ENCODE measurements at places on chromosomes 1 and 21.

DNA sequence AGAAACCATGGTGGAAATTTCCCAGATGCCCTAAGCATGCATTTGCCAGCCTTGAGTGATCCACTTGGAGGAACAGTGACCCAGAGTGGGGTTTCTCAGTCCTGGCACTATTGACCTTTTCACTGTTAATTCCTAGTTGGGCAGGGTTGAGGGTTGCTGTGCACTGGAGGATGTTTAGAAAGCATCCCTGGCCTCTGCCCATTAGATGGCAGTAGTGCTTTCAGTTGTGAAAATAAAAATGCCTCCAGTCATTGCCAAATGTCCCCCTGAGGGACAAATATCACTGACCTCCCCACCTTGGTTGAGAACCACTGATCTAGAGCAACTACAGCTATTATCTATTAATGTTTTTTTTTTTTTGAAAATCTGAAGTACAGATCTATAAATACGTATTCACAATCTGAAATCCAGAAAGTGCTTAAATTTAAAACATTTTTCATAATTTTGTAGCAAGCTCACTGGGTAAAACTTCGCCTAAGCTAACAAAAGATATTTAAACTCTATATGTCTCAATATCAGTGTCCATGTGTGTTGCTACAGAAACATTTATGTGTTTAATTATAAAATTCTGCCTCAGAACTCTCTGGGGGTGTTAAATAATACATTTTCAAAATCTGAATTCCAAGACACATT is 27.3 kb downstream of the F3 start:
- no peak overlapping the region for H3K4me3 ChIP-seq
- H3K4me1 ChIP-seq, result no peaks in the 10 kb centered on the region
- H3K27me3 ChIP-seq, result no peaks in the 10 kb centered on the region
- no peak overlapping the region for H3K27ac ChIP-seq
- H3K36me3 ChIP-seq, result peaks cover 9% of the 10 kb centered on the region
- DNase-seq, result peak; percentile 18

- H3K27ac ChIP-seq, result no peak overlapping the region
- peaks cover 5% of the 10 kb centered on the region for H3K36me3 ChIP-seq
- H3K27me3 ChIP-seq, result no peaks in the 10 kb centered on the region
- no peak for DNase-seq
- no peak overlapping the region for H3K4me3 ChIP-seq
- H3K4me1 ChIP-seq, result peaks cover 44% of the 10 kb centered on the region
Measured at GRCh38 chr1:169487561-169487960, 1.8 kb upstream of the SLC19A2 start.

- peaks cover 47% of the 10 kb centered on the region for H3K4me1 ChIP-seq
- peaks cover 9% of the 10 kb centered on the region for H3K36me3 ChIP-seq
- H3K27ac ChIP-seq, result peak overlapping the region; percentile 81
- DNase-seq, result no peak
- H3K27me3 ChIP-seq, result no peaks in the 10 kb centered on the region
- H3K4me3 ChIP-seq, result no peak overlapping the region
Measured at GRCh38 chr1:228105996-228106799, 2.9 kb downstream of the MRPL55 start.

DNA sequence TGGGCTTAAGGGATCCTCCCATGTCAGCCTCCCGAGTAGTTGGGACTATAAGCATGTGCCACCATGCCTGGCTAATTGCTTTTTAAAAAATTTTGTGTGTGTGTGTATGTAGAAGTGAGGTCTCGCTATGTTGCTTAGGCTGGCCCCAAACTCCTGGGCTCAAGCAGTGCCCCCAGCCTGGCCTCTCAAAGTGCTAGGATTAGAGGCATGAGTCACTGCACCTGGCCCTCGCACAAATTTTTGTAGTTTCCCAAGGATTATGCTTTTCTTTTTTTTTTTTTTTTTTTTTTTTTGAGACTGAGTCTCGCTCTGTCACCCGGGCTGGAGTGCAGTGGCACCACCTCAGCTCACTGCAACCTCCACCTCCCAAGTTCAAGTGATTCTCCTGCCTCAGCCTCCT is 144.4 kb upstream of the HNRNPU start:
- H3K4me3 ChIP-seq, result no peak overlapping the region
- no peak for DNase-seq
- no peaks in the 10 kb centered on the region for H3K36me3 ChIP-seq
- H3K27ac ChIP-seq, result no peak overlapping the region

DNA sequence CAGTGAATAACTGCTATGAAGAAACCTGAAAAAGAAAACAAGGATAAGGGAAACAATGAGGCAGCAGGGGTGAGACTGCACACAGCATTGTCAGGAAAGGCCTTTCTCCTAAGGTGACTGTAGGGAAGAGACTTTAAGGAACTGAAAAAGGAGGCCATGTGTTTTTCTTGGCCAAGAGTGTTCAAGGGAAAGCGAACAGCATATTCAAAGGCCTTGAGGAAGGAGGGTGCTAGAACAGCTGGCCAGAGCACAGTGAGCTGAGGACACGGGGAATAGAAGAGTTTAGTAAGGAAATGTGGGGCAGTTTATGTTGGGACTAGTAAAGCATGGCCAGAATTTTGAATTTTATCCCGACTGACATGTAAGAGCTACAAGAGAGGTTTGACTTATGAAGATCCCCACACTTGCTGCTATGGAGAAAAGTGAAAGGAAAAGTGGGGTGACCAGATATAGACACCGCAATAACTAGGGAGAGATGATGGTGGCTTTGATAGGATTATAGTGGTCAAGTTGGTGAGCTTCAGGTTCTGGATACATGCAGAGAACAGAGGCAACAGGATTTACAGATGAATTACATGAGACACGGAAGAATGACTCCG is 1.4 kb downstream of the RWDD2B start:
- H3K4me1 ChIP-seq, result peaks cover 39% of the 10 kb centered on the region
- H3K27me3 ChIP-seq, result no peaks in the 10 kb centered on the region
- peak overlapping the region; percentile 80 for H3K4me3 ChIP-seq
- peaks cover 4% of the 10 kb centered on the region for H3K36me3 ChIP-seq
- H3K27ac ChIP-seq, result peak overlapping the region; percentile 93

- no peak for DNase-seq
- no peak overlapping the region for H3K27ac ChIP-seq
- H3K36me3 ChIP-seq, result no peaks in the 10 kb centered on the region
Measured at GRCh38 chr1:76302711-76303339, 228.3 kb downstream of the ST6GALNAC3 start.

- peaks cover 64% of the 10 kb centered on the region for H3K4me1 ChIP-seq
- peak overlapping the region; percentile 90 for H3K4me3 ChIP-seq
- peaks cover 50% of the 10 kb centered on the region for H3K36me3 ChIP-seq
- H3K27me3 ChIP-seq, result peaks cover 5% of the 10 kb centered on the region
- no peak for DNase-seq
Measured at GRCh38 chr1:225880636-225881035, 1.5 kb downstream of the TMEM63A start.

DNA sequence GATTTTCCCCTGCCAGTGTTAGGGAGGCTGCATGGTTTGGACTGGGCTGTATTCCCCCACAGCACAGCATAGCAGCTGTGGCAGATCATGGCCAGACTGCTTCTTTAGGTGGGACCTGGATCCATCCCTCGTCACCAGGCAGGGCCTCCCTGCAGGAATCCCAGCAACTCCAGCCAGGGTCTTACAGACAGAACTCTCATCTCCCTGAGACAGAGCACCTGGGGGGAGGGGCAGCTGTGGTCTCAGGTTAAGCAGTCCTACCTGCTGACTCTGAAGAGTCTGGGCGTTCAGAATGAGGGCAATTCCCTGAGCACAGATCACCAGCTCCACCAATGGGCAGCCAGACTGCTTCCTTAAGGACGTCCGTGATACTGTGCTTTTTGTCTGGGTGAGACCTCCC is 47.9 kb upstream of the C1orf115 start:
- no peak overlapping the region for H3K27ac ChIP-seq
- DNase-seq, result no peak
- H3K36me3 ChIP-seq, result no peaks in the 10 kb centered on the region
- no peak overlapping the region for H3K4me3 ChIP-seq
- no peaks in the 10 kb centered on the region for H3K4me1 ChIP-seq
- H3K27me3 ChIP-seq, result no peaks in the 10 kb centered on the region

DNA sequence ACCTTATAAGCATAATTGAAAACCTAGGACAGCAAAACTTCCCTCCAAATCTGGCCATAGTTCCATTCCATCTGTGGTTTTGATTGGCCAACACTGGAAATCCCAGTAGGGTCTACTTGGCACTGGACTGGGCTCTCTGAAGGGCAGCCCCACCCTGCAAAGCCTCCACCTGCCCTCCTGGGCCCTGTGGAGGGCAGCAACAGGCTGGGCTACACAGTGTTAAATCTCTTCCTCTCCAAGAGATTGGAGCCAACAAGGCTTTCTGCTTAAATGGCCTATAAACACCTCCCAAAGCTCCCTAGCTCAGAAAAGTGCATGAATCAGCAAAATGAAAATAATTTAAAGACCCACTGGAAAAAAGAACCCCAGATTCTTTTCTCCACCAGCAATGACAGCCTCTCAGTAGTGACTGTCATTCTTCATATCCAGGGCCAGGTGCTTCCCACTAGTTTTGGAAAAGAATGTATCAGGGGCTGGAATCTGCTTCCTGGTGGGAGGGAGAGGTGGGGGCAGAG is 58.5 kb downstream of the BEND5 start:
- H3K4me1 ChIP-seq, result no peaks in the 10 kb centered on the region
- H3K27ac ChIP-seq, result no peak overlapping the region
- no peaks in the 10 kb centered on the region for H3K27me3 ChIP-seq
- DNase-seq, result no peak
- H3K36me3 ChIP-seq, result no peaks in the 10 kb centered on the region
- H3K4me3 ChIP-seq, result no peak overlapping the region

GRCh38 chr1:41844255-41844654 is 74.5 kb downstream of the HIVEP3 start:
- no peak for DNase-seq
- peaks cover 14% of the 10 kb centered on the region for H3K36me3 ChIP-seq
- H3K4me3 ChIP-seq, result no peak overlapping the region
- H3K4me1 ChIP-seq, result peaks cover 12% of the 10 kb centered on the region

GRCh38 chr1:3018576-3018975 is 2.7 kb upstream of the ACTRT2 start:
- H3K36me3 ChIP-seq, result no peaks in the 10 kb centered on the region
- H3K4me3 ChIP-seq, result no peak overlapping the region
- H3K4me1 ChIP-seq, result no peaks in the 10 kb centered on the region

- no peak overlapping the region for H3K4me3 ChIP-seq
- DNase-seq, result no peak
- no peak overlapping the region for H3K27ac ChIP-seq
- no peaks in the 10 kb centered on the region for H3K4me1 ChIP-seq
Measured at GRCh38 chr1:33501309-33501708, 28.9 kb downstream of the ZSCAN20 start.

DNA sequence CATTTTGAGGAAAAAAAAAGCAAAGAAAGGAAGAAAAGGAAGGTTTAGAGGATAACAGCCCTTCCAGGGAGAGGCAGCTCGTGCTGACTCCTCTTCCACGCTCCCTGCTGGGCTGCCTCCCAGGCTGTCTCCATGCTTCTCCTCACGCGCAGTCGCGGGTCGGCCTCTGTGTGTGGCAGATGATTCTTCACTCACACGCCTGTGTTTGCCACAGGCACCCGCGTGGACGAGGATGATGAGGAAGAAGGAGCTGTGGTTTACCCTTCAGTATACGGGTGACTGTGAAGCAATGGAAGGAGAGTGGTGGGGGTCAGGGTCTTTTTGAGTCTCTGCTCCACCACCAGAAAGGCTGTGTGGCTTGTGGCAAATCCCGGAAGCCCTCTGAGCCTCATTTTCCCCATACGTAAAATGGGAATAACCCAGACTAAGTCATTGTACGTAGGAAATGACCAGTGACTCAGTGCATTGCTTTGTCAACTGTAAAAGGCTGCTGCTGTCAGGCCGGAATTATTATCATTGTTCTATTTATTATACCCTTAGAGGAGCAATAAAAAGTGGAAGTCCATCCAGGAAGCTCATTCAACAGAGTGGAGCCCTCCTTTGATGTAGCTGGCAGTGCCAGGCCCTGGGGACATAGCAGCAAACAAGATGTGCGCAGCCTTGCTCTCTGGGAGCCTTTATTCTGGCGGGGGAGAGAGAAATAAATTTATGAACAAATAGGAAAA is 11.9 kb upstream of the SH2D2A start:
- peaks cover 8% of the 10 kb centered on the region for H3K27me3 ChIP-seq
- no peak overlapping the region for H3K4me3 ChIP-seq
- no peak overlapping the region for H3K27ac ChIP-seq

GRCh38 chr1:28447679-28448078 is 58.2 kb upstream of the RCC1 start:
- H3K27me3 ChIP-seq, result no peaks in the 10 kb centered on the region
- no peak for DNase-seq
- peaks cover 14% of the 10 kb centered on the region for H3K36me3 ChIP-seq
- no peak overlapping the region for H3K4me3 ChIP-seq
- peaks cover 33% of the 10 kb centered on the region for H3K4me1 ChIP-seq
- H3K27ac ChIP-seq, result no peak overlapping the region

DNA sequence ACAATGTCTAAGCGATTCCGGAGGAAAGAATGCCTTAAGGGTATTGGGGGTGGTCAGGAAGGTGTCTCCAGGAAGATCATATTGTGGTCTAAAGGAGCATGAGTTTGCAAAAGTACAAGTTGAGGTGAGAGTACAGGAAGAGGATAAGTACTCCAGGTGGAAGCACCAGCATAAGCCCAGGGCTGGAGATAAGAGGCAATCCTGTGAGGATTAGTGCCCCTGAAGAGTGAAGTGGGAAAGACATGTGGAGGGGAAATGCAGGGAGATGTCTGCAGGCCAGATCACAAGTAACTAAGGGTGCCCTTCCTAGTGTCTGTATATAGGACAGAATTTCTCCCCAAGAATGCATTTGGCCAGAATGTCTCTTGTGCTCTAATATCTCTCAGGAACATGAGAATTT is 188.3 kb upstream of the DPT start:
- no peak for DNase-seq
- H3K36me3 ChIP-seq, result no peaks in the 10 kb centered on the region
- H3K4me3 ChIP-seq, result no peak overlapping the region
- peaks cover 2% of the 10 kb centered on the region for H3K27me3 ChIP-seq
- no peak overlapping the region for H3K27ac ChIP-seq
- peaks cover 9% of the 10 kb centered on the region for H3K4me1 ChIP-seq

DNA sequence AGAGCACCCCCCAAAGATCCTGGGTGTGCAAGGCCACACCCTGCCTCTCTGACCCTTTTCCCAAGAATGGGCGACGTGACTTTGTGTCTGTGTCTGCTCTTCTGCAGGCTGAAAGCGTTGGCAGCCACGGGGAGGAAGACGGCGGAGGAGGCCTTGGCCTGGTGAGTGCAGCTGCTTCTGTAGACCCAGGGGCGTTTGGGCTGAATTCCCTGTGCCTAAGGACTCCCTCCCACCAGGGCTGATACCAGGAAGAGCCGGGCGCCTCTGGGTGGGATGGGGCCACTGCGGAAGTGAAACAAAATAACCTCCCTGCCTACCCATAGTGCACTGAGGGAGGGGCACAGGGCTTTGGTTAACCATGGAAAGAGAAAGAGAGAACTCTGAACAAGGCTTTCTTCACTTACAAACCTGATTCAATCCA is 2.5 kb downstream of the UBASH3A start:
- no peaks in the 10 kb centered on the region for H3K27me3 ChIP-seq
- peak overlapping the region; percentile 94 for H3K4me3 ChIP-seq
- peak overlapping the region; percentile 90 for H3K27ac ChIP-seq

GRCh38 chr1:32182060-32182459 is 2.6 kb downstream of the TXLNA start:
- H3K4me1 ChIP-seq, result peaks cover 61% of the 10 kb centered on the region
- H3K27ac ChIP-seq, result no peak overlapping the region
- no peak for DNase-seq
- H3K36me3 ChIP-seq, result peaks cover 54% of the 10 kb centered on the region
- H3K27me3 ChIP-seq, result no peaks in the 10 kb centered on the region

- peaks cover 69% of the 10 kb centered on the region for H3K4me1 ChIP-seq
- DNase-seq, result peak; percentile 56
- H3K27ac ChIP-seq, result peak overlapping the region; percentile 87
- H3K4me3 ChIP-seq, result peak overlapping the region; percentile 99
Measured at GRCh38 chr1:155976062-155976912, 2.1 kb downstream of the ARHGEF2 start.

Measured in activated CD4-positive, alpha-beta T cell treated with anti-CD3 and anti-CD28 coated beads, Interleukin-2, amount 10 ng/mL, durations not matched to agents 7 days and 5 days (primary cell).